Fibroblast of skin of right quadriceps (primary cell): ENCODE measurements at places on chromosomes 5 and 9.

DNA sequence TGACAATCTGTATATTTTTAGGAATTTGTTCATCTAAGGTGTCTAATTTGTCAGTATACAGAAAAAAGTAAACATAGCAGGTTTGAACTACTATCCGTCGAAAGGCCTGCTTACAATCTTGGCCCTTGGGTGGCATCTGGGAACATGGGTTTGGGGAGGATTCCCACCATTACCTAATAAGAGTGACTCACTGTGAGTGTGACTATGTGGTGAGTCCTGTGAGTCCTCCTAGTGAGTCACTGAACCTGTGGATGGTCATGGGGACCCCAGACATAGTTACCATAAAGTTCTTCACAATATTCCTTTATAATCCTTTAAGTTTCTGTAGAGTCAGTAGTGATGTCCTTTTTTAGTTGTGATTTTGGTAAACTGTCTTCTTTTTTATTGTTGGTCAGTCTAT lies 37.0 kb downstream of the RNF130 start:
- DNase-seq, result peak; percentile 25

- DNase-seq, result no peak
Measured at GRCh38 chr5:110018509-110018908, 328.8 kb downstream of the MAN2A1 start.

- DNase-seq, result no peak
Measured at GRCh38 chr5:147290261-147290660, 55.4 kb downstream of the STK32A start.

DNA sequence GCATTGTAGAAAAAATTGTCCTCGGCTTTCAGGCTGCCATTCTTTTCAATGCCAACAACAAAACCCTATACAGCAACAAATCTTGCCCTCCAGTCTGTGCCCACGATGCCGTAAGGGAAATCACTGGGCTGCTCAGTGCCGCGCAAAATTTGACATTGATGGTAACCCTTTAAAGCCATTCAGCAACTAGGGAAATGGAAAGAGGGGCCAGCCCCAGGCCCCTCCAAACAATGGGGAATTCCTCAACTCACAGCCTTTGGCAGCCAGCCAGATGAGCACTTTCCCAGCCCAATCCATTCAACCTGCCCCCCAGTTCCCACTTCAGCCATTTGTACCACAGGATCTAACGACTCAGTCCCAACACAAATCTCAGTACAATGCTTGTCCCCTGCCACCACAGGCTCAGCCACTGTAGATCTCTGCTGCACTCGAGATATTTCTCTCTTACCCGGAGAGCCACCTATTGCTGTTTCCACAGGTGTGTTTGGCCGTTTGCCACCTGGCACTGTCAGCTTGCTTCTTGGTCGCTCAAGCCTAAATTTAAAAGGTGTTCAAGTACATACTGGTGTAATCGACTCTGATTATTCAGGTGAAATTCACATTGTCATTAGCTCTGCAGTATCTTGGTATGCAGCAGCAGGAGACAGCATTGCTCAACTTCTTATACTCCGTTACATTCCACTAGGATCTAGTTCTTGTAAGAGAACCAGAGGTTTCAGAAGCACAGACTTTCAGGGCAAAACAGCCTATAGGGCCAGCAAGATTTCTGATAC lies 103.3 kb downstream of the SYK start:
- DNase-seq, result no peak

DNA sequence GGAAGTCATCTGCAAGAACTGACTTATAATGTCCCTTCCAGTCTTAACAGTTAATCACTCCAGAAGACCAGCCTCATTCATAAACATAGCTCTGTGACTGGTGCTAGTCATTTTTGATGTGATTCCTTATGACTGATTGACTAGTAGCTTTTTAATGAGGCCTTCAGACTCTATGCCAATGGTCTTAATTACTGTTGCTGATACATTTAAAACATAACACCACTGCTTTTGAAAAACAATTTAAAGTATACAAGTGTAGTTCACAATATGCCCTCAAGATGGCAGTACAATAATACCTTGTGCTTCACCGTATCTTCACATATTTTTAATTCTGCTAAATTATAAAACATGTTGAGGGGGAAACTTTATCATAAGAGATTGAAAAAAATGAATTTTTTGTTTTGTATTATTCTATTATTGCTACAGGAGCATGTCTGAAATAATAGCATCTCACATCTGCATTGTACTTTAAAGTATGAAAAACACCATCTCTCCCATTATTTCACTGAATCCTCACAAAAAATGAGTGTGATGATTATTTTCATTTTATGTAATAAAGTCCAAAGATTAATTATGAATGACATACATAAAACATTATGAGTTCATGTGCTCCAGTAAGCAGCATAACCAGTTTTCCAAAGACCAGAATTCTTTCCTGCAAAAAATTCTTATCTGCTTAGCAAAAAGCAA lies 55.2 kb upstream of the SHISAL2B start:
- peak; percentile 28 for DNase-seq

GRCh38 chr5:80912479-80912878 lies 47.7 kb upstream of the RASGRF2 start:
- DNase-seq, result no peak

DNA sequence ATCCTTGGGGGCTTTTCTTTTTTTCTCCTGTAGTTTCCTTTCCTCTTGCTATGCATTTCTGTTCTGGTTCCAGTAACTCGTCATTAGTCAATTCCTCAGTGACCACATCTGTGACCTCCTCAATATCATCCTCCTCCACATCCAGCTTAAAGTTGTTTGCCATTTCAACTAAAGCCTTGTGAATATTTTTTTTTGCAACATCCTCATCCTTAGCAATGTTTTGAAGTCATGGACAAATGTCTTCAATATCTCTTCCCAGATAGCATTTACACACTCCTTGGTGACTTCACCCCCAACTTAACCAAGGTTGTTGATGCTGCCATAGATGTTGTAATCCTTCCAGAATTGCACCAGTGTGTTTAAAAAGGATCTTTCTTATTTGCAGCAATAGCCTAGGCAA lies 14.7 kb upstream of the ADRB2 start:
- DNase-seq, result no peak

GRCh38 chr5:96051401-96051830 lies 89.8 kb upstream of the ELL2 start:
- DNase-seq, result no peak

GRCh38 chr9:133430244-133430643 lies 8.1 kb downstream of the ADAMTS13 start:
- no peak for DNase-seq

DNA sequence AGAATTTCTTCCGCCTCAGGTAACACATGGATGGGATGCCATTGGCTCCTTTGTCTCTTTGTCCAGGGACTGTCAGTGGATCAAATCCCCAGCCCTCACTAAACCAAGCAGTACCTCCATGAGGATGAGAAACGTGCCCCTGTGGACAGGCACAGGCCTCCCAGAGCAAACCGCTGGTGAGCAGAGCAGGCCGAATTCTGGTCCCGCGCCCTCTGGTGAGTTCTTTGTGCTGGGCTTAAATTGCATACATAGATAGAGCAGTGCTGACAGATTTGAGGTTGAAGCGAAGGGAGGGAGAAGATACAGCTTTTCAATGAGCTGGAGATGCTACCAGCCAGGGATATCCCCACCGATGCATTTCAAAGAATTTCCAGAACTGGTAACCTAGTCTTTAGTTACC lies 143.8 kb downstream of the HSD17B3 start:
- DNase-seq, result no peak
